ENCODE measurements at places on chromosomes 7 and 10.

DNA sequence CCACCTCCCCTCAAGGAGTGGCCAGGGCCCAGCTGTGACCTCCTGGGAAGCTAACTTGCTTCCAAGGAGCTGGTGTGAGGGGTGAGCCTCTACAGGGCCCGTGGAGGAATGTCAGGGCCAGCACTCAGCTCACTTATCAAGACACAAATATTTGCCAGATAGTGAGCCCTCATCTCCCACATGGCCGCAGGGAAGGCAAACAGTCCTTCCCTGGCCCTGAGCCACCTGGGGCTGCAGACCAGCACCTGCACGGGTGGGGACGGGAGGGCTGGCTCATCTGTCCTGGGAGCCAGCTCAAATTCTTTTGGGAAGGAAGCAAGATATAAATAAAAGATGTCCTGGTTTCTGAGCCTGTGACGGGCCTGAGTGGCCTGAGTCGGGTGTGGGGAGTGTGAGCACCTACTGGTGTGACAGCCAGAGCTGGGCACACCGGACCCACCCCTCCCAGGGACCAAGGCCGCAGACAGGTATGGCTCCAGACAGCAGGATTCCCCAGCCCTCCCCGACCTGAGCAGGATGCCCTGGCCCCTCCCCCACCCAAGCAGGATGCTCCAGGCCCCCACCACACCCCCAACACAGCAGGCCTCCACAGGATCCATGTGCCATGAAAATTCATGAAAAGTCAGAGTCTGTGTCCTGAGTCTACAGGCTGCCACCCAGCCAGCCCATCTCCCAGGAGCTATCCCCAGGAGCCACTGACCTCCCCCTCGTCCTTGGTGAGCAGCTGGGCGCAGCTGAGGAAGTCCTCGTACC, 148.0 kb downstream of the MAPK8 start:
- DNase-seq, result no peak

DNA sequence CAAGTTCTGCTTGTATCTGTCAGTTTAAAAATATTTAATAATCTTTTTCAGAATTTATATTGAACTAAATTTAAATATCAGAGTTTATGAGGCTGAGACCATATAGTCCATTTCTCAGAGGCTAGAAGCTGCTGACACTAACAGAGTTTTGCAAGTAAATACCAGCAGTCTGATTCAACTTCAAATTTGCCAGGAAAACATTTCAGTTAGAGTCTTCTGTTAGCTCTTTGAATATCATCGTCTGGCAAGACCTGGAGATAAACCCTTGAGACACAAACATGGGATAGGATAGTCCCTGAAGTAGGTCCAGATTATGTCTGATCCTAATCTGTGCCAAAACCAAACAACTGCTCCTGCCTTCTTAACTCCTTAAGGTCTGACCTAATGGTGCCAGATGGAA, 472.8 kb upstream of the STEAP1 start:
- no peak for DNase-seq

- DNase-seq, result no peak
Observed at GRCh38 chr10:86952106-86952505, 5.3 kb downstream of the MMRN2 start.

GRCh38 chr10:123970207-123970926, 78.8 kb upstream of the CPXM2 start:
- DNase-seq, result no peak

GRCh38 chr7:15977663-15978062, 291.2 kb upstream of the MEOX2 start:
- DNase-seq, result no peak

DNA sequence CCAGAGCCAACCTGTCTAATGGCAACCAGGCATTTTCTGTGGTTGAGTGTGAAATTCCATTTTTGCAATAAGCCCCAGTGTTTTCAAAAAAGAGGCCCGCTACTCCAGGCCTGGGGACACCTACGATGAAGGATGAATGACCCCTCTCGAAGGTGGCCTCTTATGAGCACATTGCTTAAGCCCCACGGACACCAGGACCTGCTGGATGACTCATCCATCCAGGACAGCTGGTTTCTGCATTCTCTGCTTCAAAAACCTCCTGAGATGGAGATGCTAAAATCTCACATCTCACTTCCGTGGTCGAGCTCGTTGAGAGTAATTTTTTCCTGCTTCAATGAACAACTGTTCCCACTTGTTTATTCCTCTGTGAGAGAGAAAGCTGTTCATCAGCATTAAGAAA, 150.2 kb upstream of the FZD8 start:
- DNase-seq, result no peak

GRCh38 chr7:65974191-65974801, 7.7 kb downstream of the GUSB start:
- no peak for DNase-seq

DNA sequence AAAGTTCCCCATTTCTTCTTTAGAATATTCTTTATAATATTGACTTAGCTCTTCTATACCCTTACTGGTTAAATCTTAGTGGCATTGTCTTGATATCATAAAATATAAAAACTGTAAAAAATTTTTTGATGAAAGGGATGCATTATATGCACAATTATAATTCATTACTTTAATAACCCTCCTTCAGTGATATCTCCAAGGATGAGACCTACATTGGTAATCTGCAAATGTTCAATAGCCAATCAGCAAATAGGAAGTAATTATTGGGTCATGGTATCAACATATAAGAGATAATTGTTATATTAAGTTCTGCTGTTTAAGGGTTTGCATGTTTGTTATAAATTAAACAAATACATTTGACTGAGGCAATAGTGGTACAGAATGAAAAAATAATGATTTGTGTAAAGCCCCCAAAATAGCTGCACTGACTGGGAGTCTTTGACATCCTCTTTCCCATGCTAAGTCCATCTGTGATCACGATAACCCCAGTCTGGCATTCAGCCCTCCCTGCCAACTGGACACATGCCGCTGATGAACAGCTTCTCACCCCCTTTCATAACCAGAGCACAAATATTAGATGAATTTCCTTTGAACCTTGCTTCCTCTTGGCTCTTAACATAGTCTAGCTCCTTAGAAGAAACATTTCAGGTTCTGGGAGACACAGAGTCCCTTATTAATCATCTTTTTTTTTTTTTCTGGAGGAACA, 169.5 kb downstream of the CPED1 start:
- DNase-seq, result no peak

- DNase-seq, result no peak
Observed at GRCh38 chr7:105612806-105613205, 31.5 kb upstream of the EFCAB10 start.

DNA sequence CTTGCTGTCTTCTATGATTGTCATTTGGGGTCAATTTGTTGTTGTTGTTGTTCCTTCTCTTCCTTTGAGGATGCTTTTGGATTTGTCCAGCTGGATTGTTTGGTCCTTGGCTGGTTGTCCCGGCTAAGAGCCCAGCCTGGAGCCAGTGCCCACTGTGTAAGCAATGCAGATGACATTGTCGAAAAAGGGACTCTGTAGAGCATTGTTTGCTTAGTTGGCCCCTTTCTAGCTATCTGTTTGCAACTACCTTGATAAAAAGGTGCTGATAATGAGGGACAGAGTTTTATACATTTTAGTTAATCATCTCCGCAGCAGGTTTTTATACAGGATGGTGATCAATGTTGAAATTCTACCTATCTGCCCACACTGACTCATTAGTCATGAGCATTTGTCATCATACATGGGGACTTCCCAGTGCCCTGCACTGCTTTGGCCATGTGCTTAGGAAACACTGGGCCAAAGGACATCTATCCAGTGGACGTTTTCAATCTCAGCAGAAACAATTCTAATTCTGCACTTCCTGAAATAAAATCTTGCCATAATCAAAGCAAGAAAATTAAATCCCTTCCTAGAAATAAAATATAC, 311.9 kb downstream of the GRM8 start:
- no peak for DNase-seq

- no peak for DNase-seq
Observed at GRCh38 chr7:21969822-21970221, 24.1 kb upstream of the CDCA7L start.

DNA sequence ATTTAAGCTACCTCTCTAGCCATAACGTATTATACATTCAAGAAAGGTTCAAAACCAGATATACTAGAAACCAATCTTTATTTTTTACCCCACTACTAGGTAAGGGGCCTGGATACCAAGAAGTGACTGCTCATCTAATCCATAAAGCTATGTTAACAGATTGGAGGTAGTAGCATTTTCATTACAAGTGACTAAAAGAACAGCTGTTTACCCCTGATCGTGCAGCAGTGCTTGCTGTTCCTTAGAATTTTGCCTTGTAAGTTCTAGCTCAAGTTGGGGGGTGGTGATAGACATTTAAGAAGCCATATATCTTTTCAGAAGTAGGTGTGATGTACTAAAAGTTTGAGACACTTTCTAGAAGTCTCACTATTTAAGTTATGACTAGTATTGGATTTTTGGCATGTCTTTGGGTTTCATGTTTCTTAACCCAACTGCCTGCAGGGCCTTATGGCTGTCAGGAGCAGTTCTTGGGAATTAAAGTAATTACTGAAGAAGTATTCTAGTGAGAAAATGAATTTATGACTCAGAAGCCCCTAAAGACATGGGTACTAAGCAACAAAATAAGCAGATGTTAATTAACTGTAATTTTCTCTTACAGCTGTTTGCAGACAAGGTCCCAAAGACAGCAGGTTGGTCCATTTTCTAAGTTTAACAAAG, 2.3 kb downstream of the PPIA start:
- DNase-seq, result no peak

GRCh38 chr7:100949227-100949932, at the start of gene MUC3A:
MUC3A (plus strand) TSS chr7:100949534; CDS start chr7:100949625, 91 bp downstream.
- no peak for DNase-seq

DNA sequence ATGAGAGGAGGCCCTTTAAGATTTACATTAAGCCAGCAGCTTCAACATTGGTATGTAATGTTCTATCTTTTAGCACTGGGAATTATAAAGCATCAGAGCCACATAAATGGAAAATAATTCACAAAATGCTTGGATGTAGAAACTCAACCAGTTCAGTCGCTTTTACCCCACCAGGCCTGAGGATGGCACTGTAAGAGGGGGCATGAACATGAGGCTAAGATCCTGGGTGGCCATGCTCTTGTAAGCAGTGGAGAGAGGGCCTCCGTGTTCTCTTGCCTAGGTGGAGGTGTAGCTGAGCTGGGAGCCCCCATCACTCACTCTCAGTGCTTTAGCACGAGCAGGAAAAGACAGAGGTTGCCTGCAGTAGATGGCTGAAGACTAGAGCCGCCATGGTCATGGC, 238.8 kb downstream of the FANK1 start:
- no peak for DNase-seq

DNA sequence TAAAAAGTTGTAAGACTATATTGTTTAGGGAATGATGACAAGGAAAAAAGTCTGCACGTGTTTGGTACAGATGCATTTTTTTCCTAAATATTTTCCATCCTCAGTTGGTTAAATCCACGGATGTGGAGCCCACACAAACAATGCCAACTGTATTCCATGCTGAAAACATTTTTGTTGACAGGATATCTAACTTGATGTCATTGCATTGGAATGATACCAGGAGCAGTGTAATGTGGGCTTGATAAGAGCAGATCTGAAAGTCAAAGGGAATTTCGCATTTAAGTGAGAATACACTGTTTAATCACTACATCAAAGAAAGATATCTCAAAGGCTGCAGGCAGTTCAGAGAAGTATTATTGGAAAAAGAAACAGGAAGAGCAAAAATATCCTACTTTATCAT, 49.5 kb upstream of the TMEM140 start:
- no peak for DNase-seq

DNA sequence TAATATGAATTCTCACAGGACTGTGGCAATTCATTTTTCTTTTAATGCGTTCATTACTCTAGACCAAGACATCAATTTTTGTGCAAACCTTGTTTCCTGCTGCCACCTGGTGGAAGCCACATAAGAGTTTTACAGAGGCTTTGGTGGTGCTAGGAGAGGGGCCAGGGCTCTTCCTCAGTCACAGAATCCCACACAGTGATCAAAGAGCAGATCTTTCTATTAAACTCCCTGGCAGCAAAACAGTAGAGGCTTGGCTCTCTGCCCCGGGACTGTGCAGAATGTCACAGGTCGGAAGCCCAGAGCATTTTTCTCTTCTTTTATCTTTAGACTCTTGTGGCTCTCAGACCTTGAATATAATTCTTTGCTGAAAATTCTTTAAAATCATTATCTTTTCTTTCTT, 506.4 kb upstream of the C7orf33 start:
- DNase-seq, result peak; percentile 5

GRCh38 chr10:128025437-128025836, 100.8 kb downstream of the MKI67 start:
- no peak for DNase-seq

DNA sequence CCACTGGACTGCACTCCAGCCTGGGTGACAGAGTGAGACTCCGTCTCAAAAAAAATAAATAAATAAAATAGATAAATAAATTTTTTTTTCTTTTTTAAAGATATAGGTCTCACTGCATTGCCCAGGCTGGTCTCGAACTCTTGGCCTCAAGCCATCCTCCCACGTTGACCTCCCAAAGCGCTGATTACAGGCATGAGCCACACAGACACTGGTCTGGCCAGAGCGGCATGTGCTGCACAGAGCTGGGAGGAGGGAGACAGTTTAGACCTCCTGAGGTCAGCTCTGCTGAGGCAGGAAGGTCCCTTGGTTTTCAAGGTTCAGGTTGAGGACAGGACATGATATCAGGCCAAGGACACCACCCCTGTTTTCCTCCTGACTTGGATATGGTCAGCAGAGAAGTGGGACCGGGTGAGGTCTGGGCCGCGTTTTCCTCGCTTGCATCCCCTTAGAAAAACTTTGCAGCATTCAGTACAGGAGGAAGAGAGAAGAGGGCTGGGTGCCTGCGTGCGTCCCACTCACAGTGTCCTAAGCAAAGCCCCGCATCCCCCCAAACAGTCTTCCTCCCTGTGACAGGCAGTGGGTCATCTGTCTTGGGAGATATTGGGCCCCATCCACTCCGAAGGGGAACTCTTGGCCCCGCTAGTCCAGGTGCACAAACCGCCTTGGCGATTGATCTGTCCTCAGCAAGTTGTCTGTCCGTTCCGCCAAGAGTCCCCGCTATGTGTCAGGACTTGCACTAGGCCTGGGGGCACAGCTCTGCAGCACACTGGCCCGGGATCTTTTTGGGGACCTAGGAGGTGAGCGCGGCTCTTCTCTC, 56.1 kb downstream of the ZNF727 start:
- DNase-seq, result no peak

- DNase-seq, result no peak
Observed at GRCh38 chr10:103761075-103761920, 94.1 kb downstream of the SH3PXD2A start.

- no peak for DNase-seq
Observed at GRCh38 chr7:35691827-35692307, 3.1 kb downstream of the HERPUD2 start.

DNA sequence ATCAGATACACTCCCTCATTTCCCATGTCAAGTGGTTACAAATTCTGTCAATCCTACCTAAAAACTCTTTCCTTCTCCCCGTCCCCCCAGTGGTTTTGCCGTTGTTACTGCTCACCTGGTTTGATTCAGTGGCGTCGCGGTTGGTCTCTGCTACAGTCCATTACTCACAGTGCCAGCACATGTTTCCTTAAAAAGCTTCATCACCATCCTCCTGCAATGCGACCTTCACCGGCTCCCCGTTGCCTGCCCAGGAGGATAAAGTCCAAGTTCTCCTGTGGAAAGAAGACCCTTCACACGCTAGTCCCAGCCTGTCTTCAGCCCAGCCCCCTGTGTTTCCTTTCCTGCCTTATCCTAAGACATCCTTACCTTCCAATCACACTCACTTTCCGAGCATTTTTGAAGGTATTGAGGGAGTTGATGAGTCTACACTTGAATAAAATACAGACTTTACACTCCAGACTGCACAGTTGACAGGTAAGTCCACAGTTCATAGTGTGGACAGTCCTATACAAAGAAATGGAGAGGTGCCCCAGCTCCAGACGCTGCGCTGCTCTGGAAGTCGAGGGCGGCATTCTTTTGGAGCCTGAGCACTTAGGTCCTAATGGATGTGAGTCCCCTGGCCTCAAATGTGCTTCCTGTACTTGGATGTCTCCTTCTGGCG, 3.4 kb upstream of the LARP4B start:
- DNase-seq, result no peak

- DNase-seq, result no peak
Observed at GRCh38 chr10:114679552-114679951, 21.5 kb upstream of the ABLIM1 start.
